ENCODE measurements at places on chromosomes 5 and 9.
A peak's percentile ranks its signal among the peaks of the same experiment; 100 is the strongest.

DNA sequence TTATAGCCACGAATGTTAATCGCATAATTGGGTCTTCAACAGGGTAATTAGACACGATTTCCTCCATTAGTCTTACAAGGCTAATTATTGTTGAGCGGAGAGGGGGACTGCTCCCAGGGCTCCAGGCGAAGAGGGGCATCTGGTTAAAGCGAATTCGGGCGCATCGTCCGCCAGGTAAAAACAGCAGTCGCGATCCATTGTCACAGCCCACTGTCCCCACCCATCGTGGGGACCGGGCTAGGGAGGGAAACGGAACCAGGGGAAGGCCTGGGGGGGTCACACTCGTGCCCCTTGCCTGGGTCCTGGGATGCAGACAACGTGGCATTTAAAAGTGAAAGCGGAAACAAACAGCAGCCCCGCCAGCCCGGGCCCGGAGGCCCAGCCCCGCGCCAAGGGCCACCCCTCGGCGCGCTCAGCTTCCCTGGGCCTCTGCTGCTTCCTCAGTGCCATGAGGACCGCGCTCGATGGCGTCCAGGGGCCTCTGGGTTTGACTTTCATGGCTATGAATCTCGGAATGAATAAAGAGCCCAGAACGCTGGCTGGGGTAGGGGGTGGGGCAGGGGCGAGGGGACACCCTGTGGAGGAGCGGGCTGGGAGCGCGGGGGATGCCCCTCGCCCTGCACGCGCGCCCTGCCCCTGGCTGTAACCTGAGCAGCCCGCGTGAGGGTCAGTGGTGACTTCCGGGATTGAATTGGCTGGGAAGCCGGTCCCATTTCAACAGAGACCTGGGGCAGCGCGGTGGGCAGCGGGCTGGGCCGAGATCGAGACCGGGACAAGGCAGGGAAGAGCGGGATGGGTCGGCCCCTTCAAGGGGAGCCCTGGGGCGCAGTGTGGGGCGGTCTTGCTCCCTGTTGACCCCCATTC, 99.9 kb downstream of the GTF3C4 start:
- peak; percentile 34 for DNase-seq

GRCh38 chr5:151151793-151152192, 5.8 kb downstream of the ANXA6 start:
- peak; percentile 37 for DNase-seq

- no peak for DNase-seq
Observed at GRCh38 chr5:17243287-17244063, 26.0 kb downstream of the BASP1 start.

GRCh38 chr5:136055612-136056309, 27.0 kb downstream of the TGFBI start:
- DNase-seq, result no peak

GRCh38 chr5:11494340-11494739, 409.9 kb downstream of the CTNND2 start:
- DNase-seq, result no peak

DNA sequence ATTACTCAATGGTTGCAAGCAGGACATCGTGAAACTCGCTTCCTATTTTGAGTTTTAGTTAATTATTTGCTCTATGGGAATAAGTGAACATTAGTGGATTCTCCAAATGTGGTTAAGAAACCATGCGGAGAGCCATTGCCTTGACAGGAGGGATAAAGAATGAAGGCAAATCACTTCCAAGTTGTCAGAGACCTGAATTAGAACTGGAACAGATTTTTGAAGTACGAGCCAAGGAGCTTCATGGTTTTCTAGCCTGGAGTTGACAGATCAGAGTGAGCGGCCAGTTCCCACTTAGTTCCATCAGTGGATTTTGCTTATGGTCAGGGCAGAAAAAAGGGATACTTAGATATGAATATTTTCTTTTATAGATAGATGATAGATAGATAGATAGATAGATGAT, 171.4 kb upstream of the CDH10 start:
- no peak for DNase-seq

- no peak for DNase-seq
Observed at GRCh38 chr9:124354346-124355038, 60.8 kb downstream of the PSMB7 start.

DNA sequence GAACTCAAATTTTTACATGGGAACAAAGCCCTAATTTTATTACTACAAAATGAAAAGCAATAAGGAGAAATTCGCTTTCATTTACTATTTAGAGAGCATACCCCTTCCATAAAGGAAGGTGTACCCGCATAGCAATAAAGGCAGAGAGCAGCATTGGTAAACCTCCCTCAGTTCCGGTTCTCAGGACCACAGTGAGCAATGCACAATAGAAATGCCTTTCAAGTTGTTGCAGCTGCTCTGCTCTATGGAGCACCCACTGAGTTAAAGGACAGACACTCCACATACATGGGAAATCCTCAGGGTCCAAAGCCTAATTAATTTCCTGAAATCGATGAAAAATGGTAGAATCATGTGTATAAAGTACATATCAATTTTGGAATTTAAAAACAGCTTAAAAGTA, 89.9 kb upstream of the MPDZ start:
- no peak for DNase-seq

- DNase-seq, result no peak
Observed at GRCh38 chr9:84996029-84996428, 326.5 kb downstream of the NTRK2 start.

GRCh38 chr5:80867233-80867632, 92.9 kb upstream of the RASGRF2 start:
- no peak for DNase-seq

GRCh38 chr5:89036704-89037489, 153.9 kb upstream of the MEF2C start:
- DNase-seq, result no peak

- DNase-seq, result no peak
Observed at GRCh38 chr9:4073371-4073770, 226.5 kb downstream of the GLIS3 start.

DNA sequence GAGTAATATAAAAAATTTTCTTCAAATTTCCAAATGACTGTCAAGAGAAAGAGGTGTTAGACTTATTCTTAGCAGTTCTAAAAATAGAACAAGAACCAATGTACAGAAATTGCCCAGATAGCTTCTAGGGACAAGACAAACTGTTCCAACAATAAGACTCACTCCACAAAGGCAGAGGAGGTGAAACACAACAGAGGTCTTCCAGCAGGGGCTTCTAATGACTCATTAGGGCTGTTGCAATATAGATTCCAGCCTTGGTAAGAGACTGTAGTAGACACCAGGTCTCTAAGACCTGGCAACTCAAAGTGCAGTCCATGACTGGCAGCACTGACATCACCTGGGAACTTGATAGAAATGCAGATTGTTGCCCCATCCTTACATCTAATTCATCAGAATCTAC, 134.6 kb upstream of the VLDLR start:
- no peak for DNase-seq

GRCh38 chr9:109092051-109092580, 27.6 kb downstream of the TMEM245 start:
- no peak for DNase-seq

- DNase-seq, result no peak
Observed at GRCh38 chr9:482739-483138, 268.1 kb downstream of the DOCK8 start.

GRCh38 chr5:1095302-1095989, 16.4 kb downstream of the SLC12A7 start:
- DNase-seq, result no peak

DNA sequence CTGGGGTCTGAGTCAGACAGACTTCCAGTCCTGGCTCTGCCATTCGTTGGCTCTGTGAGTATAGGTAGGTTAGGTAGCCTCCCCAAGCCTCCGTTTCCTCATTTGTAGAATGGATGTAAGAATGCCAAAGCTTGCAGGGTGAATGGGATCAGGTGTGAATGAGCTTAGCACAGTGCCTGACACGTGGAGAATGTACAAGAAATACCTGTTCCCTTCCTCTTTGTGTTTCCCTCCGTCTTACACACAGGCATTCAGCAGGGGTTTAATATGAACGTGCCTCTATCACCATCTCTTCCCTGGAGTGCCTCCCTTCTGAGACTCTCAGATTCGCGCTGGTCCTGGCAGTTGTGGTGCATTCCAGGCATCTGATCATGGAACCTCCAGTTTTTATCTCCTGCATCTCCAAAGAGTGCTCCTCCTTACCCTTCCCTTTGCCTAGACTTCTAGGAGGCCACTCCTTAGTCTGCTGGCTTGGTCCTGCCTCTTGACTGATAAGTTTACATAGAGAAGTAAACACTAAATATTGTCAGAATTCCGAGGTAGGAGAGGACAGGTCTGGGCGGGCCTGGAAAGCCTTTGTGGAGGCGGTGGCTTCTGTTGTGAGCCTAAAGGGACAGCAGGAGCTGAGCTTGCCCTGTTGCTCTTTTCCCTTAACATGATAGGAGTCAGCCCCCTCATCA, 199.4 kb downstream of the AOPEP start:
- no peak for DNase-seq

- DNase-seq, result no peak
Observed at GRCh38 chr9:105967797-105968196, 273.5 kb downstream of the TMEM38B start.

- DNase-seq, result no peak
Observed at GRCh38 chr9:110213413-110214044, 5.6 kb upstream of the C9orf152 start.

DNA sequence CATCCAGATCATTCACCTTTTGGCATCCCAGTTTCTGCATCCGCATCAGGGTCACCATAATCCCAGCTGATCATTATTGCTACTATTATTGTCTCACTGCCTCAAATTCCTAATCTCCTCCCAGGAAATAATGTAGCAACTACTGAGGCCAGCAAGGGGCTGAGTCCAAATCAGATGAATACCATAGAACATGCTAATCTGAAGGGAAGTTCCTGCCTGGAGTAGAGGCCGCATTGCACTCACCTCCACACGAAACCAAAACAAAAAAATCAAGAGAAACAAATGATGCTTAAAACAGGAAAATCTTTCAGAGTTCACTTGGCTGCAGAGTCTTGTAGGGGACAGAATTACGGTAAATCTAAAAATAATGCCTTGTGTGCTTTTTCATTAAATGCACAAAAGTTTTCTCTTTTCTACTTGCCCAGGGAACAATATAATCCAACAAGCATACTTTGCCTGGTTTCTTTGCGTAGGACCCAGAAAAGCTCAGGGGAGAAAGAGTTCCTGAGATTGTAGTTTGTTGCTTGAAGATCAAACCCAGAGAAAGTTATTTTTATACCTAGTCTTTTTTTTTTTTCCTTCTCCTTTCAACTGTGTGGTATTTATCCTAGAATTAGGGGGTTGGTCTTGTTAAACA, 87.7 kb upstream of the KLF4 start:
- no peak for DNase-seq

DNA sequence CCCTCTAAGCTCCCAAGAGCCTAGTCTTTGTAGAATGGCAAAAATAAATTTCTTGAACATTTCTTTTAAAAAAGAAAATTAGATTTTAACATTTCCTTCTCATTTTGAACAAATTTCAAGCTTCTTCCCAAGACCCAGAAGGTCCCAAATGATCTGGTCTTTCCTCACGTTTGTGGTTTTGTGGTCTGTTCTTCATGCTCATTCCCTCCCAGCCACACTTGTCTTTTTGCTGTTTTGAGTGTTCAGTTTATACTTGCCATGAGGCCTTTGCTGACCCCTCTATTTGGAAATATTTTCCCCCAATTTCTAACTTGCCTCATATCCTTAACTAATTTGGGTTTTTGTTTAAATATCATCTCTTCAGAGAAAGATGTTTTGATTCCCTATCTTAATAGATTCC, 133.4 kb upstream of the PAPPA start:
- DNase-seq, result no peak

DNA sequence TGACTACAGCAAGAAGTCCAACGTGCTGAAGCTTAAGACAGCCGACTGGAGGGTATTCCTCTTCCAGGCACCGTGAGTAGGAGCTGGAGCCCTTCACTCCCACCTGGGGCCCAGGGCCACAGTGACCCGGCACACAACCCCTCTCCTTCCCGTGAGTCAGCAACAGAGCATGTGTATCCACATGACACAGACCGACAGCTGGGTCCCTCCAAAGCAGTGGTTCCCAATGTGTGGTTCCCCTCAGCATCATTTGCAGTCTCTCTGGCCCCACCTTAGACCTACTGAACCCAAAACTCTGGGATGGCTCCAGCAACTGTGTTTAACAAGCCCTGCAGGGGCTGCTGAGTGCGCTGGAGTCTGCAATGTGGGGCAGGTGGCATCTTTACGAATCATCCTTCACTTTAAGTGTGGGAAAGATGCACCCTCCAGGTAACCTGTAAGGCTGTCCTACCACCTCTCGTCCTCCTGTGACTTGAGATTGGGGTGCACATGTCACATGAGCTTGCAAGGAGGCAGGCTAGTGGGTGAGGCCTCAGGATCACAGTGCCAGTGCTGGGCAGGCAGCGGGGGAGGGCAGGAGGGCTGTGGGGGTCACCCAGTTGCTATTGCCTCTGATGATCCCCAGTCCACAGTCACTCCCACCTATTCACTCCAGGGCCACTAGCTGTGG, 42.2 kb downstream of the PSD2 start:
- no peak for DNase-seq

All from T-helper 2 cell (primary cell).